ENCODE measurements at places on chromosomes 2 and 18.
A peak's percentile ranks its signal among the peaks of the same experiment; 100 is the strongest.

DNA sequence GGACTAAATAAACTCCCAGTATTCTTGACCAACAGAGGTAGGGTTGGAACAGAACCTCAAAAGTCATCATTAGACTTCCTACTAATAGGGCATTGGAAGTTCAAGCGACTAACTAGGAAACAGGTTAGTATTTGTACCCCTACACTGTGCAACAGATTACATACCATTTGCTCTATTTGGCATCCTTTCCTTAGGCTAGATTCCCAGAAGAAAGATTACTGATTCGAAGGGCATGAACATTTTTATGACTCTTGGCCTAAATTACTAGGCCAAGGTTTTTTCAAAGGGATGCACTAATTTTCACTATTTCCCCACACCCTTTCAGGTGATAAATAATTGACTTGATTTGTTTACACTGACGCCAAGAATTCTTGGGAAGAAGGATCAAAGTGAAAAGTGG is 104.8 kb upstream of the CYP1B1 start:
- DNase-seq = no peak

GRCh38 chr18:49052891-49053644 is 102.3 kb upstream of the SMAD7 start:
- DNase-seq = no peak

GRCh38 chr2:201520201-201520600 is 68.7 kb downstream of the STRADB start:
- no peak for DNase-seq

DNA sequence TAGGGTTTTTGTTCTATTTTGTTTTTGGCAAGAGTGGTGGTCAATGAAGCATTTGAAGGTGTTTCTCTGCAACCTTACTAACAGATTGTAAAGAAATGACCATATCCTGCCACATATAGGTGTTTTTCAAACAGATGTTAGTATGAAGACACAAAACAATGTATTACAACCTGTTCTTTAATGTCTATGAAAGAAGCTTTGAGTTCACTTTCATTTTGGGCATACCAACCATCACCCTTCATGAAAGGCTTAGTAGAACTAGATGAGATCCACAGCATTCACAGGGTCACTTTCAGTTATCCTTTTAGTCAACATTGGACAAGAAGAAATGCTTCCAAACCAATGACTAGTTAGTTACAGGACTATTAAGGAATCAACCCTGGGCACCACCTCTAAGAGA is 95.1 kb downstream of the EHBP1 start:
- DNase-seq = no peak

GRCh38 chr2:185676316-185676715 is 62.3 kb upstream of the FSIP2 start:
- DNase-seq = no peak

DNA sequence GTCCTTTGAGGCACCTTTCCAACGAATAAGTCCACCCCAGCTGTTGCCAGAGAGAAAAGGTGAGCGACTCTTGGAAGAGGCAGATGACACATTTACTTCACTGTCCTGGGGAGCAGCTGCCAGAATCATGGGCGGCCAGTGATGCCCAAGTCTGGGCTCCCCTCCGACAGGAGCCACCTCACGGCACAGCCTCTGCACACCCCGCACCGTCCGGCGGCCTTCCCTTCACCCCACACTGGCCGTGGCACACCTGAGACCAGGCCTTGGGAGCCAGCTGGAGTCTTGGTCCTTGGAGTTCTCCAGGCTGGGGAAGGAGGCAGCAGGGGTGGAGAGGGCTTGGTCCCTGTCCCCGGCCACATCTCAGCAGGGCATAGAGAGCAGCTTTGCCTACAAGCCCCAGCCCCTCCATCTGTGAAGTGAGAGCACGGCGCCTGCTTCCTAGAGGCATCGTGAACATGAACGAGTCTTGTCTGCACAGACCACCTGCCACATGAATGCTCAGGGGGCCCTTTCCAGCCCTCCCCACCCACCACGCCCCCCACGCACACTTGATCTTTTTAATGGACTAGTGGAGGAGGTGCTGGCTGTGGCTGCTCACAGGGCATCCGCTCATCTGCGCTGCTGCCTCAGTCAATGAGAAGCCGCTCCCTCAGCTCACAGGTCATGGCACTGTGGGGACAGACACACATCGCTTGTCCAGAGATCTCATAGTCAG is 400.2 kb upstream of the MYT1L start:
- no peak for DNase-seq

DNA sequence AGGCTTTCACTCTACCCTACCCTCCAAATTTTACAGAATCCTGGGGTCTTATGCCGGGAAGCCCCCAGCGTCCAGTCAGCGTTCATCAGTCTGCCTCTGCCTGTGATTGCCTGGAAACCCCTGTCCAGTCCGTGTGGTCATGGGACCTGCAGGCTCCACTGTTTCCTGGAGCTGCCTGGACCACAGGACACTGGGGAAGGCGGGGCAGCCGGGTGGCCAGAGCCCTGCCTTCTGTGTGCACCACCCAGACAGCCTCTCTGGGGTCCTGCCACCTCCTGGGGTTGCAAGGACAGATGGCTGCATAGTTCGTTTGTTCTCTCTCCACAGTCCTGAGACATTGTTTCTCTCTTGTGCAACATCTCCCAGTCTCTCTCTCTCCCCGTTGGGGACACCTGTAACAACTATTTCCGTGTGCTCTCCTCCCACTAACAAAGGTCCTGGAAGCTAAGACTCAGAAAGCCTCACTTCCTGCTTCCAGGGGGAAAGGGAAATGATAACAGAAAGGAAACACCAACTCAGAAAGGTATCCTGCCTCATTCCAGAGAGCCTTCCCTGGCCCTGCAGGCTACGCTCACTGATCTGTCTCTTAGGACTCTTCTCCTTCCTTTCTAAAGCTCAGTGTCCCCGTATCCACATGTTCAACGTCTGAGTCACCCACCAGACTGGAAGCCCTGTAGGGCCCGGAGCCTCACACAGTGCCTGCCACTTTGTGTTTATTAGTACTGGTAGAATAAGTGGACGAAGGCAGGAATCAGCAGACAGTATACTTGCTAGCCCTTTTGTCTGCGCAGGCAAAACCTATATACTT is 192.8 kb upstream of the RAB12 start:
- DNase-seq = no peak

DNA sequence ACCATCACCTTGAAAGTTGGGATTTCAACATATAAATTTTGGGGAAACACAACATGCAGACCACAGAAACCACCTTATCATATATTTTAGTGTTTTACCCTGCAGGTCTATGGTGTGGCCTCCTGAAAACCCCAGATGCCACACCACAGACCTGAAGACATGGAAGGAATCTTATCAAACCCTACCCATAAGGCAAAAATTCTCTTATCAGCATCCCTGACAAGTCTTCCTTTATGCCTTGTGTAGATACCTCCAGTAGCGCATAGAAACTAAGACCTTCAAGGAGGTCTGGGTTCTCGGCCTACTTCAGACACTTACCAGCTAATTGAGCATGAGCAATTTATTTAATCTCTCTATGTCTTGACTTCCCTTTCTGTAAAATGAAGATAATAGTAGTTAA is 59.1 kb upstream of the SLC14A2 start:
- DNase-seq = no peak

DNA sequence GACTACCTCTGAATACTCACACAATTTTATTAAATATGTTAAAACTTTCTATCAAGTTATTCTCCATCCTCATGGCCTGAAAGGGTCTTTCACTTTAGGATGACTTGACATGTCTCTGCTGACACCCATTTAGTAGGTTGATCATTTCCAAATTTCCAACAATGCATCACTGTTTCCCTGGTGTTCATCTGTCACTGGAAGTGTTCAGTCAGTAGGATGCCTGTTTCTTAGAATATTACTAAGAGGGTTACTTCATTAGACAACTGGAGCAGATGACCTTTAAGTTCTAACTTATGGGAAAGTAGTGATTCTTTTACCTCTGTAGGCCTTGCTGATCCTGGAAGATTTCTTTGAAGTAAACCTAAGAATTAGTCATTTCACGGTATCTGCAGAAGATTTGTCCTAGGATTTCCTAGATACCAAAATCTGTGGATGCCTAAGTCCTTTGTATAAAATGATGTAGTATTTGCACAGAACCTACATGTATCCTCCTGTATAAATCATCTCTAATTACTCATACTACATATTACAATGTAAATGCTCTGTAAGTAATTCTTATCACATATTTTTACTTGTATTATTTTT is 77.7 kb downstream of the MAP3K20 start:
- DNase-seq = no peak

DNA sequence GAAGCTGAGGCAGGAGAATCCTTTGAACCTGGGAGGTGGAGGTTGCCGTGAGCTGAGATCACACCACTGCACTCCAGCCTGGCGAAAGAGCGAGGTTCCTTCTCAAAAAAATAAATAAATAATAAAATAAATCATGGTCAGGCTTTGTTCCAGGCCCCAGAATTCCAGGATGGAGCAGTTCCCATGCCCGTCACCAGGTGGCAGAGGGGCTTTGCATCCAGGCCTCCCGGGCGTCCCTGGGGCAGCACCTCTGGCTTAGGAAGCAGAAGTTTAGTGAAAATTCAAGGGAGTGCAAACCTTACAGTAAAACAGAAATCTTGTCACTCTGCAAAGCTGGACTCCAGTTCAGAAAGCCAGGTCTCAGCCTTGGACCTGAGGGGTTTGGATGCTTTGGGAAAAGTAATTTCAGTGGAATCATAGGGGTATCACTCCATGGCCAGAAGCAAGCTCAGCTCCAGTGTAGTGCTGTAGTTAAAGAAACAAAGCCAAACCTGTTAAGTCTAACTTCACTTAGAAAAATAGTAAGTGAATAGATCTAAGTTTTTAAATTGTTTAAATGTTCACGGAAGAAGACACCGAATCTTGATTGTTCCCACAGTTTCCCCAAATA is 512.7 kb downstream of the CMPK2 start:
- DNase-seq = peak; percentile 6

DNA sequence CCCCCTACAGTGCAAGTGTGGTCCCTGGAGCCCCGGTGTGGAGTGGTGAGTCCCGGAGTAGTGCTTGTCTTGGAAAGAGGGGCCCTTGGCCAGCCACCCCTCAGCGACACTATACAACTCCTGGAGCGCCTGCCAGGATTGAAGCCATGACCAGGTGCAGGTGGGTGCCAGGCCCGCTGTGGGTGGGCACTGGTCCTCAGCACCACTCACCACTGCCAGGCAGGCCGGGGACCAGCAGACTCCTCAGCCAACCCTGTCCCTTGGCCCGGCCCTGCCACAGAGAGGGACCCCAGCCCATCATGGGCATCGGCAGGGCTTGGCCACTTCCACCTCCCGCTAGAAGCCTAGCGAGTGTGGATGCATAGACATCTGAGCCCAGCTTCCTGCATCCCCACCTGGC is 42.2 kb downstream of the STK25 start:
- DNase-seq = no peak

DNA sequence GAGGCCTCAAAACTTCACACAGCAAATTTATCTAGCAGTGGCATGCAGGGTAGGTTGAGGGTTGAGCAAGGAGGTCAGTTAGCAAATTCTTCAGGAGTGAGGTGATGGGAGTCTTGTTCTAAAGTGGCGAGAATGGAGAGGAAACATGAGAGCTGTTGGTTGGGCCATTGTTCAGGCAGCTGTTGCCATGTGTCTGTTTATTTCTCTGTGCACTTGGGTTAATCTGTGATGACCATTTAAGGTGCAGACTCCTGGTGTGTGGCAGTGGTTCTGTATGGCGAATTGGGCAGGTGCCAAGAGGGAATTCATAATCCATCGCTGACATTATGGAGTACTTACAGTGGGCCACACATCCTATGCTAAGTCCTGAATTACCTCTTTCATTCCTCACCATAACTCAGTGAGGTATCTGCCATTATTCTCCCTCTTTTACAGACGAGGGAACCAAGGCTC is 30.4 kb downstream of the TMEM178A start:
- peak; percentile 85 for DNase-seq

- no peak for DNase-seq
Measured at GRCh38 chr2:48092846-48093803, 186.8 kb upstream of the FBXO11 start.

DNA sequence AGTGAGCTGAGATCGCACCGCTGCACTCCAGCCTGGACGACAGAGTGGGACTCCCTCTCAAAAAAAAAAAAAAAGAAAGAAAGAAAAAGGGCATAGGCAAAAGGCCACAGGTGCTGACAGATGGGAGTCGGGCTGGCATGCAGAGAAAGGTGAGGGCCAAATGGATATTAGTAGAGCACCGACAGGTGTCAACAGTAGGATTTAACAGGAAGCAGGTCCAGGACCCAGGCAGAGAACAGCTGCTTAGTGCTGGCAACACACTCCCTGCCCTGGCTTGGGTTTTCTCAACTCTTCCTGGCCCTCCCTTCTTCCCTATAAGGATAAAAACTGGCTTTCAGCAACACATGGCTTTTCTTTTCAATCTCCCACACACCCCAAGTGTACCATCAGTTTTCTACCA is 84.9 kb downstream of the MRO start:
- no peak for DNase-seq

DNA sequence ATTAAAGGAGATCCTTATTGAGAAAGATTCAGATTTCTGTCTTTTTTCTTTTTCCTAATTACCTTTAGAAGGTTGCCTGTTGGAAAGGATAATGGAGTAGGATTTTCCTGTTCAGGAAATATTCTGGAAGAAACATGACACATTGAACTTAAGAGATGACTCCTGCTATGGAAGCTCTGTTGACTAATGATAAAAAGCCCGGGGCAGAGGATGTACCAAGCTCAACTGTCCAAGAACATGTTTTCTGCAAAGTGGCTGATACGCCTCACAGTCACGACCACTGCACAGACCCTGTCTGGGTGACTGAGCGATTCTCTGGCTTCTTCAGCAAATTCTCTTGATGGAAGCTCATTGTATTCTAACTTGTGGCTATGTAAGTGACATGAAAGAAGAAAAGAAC is 86.2 kb upstream of the THOC1 start:
- DNase-seq = no peak

DNA sequence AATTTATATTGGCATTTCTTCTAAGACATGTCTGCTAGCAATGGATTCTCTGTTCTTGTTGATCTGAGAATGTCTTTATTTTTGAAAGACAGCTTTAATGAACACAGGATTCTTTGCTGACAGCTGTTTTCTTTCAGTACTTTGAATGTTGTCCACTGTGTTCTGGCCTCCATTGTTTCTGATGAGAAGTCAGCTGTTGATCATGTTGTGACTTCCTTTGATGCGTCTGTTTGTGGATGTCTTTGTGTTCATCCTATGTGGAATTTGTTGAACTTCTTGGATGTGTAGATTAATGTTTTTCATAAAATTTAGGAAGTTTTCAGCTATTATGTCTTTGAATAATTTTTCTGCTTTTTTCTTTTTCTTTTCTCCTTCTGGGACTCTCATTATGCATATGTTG is 39.8 kb upstream of the KCNF1 start:
- no peak for DNase-seq

GRCh38 chr18:43405097-43405496 is 127.8 kb upstream of the SYT4 start:
- no peak for DNase-seq

Data from NCI-H1105 (cell line).